ENCODE measurements at places on chromosomes 2 and 18.
A peak's percentile ranks its signal among the peaks of the same experiment; 100 is the strongest.

DNA sequence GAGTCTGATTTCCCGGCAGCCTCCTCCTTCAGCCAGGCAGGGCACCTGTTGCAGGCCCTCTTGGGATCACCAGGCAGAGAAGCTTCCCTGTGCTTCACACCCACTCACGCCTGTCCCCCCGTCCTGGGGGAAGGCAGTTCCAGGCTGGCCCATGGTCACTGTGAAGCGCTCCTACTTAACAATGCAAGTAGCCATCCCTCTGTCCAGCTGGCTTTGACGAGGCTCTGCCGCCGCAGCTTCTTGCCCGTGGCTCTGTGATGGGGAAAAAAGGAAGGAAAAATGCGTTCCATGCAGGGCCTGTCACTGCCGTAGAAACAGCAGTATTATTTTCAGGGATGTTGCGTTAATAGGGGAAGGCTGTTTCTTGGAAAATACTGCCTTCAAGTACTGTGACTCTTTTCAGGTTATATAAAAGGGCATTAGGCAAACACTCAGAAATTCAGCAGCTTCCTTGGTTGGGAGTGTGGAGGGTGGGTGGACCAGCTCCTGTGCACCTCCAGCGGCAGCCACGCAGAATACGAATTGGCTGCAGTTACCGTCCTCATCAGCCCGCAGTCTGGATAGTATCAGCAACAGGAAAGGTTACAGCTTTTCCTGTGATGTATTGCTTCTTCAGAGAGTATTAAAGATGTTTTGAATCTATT lies 232.3 kb downstream of the KLHL29 start:
- no peak for DNase-seq

GRCh38 chr2:162091325-162092007 lies 17.5 kb upstream of the DPP4 start:
- no peak for DNase-seq

DNA sequence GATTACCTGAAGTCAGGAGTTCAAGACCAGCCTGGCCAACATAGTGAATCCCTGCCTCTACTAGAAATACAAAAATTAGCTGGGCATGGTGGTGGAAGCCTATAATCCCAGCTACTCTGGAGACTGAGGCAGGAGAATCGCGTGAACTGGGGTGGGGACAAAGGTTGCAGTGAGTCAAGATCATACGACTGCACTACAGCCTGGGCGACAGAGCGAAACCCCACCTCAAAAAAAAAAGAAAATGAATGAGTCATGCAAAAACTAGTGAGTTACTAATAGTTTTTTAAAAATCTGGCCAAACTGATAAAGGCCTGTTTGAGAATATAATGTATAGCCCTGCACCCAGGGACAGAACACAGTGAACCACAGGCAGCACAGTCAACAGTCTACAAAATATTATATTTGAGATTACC lies 17.5 kb downstream of the AFG3L2 start:
- no peak for DNase-seq

GRCh38 chr2:53740170-53740569 lies 27.4 kb upstream of the CHAC2 start:
- no peak for DNase-seq

DNA sequence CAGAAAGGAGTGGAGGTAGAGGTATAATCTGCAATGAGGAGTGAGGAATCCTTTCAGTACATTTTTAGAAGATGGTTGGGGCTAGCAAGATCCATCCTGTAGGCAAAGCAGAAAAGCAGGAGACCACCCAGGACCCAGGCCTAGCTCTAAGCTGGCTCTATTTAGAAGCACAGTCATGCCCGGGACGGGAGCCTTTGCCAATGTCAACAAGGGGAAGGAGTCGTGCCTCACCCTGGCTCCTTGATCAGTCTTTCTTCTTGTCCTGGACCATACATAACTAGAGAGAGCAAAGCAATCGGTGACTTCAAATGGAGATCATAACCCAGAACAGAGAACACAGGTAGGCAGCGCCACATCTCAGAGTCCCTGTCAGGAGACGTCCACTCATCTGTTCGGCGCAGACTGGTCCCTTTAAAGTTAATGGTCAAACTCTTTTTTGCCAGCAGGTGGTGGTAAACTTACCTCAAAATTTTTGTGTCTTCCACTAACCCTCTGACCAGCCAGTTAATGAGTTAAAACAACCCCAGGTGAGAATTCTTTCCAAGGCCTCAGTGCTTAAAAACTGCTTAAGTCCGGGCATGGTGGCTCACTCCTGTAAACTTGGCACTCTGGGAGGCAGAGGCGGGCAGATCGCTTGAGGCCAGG lies 8.0 kb downstream of the MC5R start:
- no peak for DNase-seq

DNA sequence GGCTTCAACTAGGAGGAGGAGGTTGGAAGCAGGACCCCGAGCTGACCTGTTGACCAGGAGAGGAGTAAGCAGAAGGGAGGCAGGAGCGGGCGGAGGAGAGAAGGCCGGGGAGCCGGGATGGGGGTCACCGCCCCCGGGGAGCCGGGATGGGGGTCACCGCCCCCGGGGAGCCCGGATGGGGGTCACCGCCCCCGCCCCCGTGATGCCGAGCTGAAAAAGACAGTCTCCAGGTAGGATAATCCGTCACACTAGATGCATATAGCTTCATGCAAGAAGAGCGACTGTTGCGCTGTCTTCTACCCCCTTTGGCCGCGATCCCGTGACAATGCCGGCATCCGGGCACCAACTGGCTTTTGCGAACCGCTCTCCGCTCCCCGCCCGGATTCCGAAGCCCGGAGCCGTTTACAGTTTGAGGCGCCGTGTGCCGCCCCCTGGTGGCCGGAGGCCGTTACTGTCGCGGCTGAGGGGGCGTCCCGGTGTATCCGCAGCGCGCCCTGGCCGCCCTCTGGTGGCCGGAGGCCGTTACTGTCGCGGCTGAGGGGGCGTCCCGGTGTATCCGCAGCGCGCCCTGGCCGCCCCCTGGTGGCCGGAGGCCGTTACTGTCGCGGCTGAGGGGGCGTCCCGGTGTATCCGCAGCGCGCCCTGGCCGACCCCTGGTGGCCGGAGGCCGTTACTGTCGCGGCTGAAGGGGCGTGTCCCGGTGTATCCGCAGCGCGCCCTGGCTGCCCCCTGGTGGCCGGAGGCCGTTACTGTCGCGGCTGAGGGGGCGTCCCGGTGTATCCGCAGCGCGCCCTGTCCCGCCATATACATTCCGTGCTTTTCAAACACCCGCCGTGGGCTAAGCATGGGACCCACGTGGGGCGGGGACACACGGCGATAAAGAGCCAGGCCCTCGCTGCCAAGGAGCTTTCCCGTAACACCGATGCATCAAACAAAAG lies 89.6 kb downstream of the ACTR3 start:
- peak; percentile 0 for DNase-seq

DNA sequence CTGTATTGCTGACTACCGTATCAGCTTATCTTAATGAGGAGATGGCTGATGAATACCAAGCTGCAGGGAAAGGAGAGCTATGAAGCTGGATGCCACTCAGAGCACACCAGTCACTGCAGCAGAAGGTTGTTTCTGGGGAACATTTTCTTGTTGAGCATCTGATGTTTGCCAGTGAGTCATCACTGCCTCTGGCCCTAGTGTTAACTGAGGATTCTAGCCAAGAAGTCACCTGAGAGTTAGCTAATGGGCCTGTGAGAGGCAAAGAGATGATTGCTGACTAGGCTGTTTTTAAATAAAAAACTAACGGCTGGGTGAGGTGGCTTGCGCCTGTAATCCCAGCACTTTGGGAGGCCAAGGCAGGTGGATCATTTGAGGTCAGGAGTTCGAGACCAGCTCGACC lies 37.9 kb downstream of the CCDC150 start:
- no peak for DNase-seq

GRCh38 chr2:198055716-198056115 lies 251.3 kb downstream of the PLCL1 start:
- DNase-seq = no peak

DNA sequence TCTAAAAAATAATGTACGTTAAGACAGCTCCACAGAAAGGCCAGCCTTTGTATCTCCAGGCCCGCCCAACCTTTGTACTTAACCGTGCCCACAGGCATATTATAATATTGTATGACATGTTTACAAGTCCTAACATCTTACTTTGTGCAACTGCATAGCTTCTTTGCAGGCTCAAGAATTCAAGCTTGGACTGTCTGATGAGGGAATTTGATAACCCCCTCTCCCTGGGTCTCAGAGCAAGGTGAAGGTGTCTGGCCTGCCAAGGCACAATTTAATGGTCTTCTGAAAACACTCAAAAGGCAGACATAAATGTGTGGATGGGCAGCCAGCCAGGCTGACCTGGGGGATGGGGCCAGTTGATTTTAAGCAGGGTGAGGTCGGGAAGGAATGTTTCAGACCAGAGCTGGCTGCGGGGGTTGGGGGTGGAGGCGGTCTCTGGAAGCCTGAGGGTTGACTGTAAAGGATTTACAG lies 732.7 kb upstream of the FANCL start:
- DNase-seq = no peak

GRCh38 chr2:64488050-64488974 lies 34.4 kb downstream of the LGALSL start:
- DNase-seq = peak; percentile 79

- DNase-seq = no peak
These were observed 106.7 kb downstream of the SS18 start for GRCh38 chr18:25983730-25984129.

DNA sequence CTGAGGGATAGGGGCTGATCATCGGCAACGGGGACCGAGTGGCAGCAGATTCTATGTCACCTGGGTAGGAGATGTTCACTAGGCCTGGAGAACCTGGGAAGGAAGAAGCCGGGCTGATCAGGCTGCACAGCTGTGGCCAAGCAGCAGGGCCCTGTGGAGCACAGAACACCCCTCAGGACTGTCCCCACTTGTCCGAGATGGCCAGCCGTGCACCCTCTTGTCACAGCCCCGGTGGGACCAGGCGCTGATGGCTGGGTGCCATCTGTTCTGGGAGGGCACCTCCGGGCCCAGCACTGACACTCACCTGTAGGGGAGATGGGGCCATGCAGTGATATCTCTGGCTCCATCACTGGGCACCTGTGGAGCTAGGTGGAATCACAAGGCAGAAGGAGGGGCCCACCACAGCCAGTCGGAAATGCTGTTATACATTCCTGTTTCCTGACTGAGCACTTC lies 217.9 kb upstream of the RAB6C start:
- no peak for DNase-seq

DNA sequence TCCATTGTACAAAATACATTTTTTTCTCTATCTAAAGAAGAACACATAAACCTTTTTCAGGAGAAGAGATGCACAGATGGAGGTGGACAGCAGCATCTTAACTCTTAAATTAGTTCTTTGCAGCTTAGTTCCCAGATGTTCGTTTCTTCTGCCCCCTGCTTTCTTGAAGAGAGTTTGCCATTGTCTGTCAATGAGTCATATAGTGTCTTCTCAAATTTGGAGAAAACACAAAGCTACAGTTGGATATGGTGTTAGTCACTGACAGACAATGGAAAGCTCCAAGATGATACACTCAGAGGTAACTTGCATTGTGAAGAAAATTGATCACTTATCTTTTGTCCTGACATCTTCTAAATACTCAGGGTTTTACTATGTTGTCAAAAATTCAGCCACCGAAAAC lies 48.8 kb upstream of the TMEFF2 start:
- no peak for DNase-seq

DNA sequence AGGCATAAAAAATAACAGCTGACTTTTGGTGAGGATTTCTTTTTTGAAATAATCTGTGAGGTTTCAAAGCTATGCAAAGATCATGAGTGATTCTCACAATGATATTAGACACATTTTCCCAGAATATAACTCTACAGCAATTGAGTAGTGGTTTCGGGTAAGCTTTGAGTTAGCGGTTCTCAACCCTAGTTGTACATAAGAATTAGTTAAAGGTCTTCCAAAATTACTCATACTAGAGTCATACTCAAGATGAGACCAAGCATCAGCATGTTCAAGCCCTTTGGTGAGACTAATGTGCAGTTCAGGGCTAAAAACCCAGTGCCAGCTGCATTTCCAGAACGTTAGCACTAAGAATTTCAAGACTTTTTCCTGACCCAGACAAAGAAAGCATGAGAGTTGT lies 31.1 kb downstream of the DSG4 start:
- no peak for DNase-seq

- no peak for DNase-seq
These were observed 127.4 kb downstream of the NOL4 start for GRCh38 chr18:34097312-34097711.

DNA sequence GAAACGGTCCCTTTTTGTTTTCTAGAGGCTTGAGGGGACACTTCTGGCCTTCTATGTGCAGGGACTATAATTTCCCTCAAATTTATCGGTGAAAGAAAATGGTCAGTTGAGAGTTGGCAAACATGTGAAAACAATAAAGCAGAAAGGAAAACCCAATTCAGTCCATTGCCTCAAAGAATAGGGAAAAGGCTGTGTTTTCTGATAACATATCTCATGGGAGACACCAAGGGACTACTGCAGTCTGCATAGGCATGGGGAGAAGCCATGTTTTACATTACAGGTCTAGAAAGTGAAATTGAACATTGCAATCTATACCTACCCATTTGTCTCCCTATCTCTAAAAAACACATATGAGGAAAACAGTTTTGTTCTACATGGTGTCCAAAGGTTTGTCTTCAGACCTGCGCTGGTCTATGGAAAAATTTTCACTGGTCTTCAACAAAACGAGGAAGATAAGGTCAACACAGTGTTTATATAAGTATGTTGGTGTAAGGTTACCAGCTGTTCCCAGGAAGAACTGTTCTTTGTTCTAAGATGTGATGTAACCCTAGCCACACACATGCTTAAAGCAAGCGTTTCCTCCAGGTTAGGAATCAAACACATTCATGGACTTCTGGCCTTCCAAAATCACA lies 179.7 kb downstream of the MREG start:
- DNase-seq = no peak

DNA sequence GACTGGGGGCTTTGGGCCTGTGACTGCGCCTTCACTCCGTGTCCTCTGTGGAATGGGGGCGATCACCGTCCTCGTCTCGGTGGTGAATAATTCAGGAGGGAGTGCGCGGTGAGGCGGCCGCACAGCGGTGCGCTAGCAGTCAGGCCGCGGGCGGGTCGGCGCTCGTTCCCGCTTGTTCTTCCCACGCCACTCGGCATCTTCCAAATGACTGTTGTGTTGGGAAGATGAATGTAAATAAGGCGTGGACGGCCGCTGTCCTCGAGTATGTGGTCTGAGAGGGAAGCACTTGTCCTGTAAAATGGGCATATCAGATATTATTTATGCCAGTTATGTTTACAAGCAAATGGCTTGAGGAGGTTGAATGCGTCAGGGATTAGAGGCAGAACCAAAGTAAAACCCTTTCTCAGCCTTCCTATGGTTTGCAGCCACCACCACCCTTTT lies 608 bp upstream of the VPS4B start:
- no peak for DNase-seq

DNA sequence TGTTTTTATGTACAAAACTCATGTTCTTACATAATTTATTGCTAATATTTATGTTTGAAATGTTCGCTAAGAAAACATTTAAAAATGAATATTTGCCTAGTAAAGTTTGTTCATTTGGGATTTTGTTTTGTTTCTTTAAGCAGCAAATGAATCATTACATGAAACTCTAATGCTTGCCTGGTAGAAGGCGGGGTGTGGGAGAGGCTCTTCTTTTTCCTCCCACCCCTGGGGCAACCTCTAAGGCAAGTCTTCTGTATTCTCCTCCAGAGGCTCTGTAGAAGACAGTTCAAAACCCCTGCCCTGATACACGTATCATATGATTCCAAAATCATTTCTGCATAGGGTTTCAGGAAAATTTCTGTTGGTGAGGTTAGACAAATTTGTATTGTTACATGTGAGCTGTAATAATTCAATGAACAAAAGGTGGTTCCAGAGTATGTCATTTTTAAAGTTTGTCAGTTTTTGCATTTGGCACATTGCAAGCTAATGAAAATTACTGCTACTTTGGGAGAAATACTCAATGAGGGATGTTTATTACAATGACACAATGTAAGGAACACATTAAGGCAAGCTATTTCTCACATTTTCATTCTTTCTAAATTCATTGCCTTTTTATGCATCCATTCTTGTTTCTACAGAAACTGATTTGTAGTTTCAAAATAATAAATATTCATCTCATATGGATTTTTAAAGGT lies 302.3 kb upstream of the UBE2E3 start:
- DNase-seq = no peak

Measured in stimulated activated CD4-positive, alpha-beta T cell treated with anti-CD3 and anti-CD28 coated beads, Interleukin-1b, Interleukin-23, amount 100 ng/mL, for 1 hour (primary cell).